ENCODE measurements at places on chromosomes 4 and X. TPM values are rescaled to one million over a fixed set of nuclear protein-coding genes. Genes with fewer than 3 reads are reported as not detected.

DNA sequence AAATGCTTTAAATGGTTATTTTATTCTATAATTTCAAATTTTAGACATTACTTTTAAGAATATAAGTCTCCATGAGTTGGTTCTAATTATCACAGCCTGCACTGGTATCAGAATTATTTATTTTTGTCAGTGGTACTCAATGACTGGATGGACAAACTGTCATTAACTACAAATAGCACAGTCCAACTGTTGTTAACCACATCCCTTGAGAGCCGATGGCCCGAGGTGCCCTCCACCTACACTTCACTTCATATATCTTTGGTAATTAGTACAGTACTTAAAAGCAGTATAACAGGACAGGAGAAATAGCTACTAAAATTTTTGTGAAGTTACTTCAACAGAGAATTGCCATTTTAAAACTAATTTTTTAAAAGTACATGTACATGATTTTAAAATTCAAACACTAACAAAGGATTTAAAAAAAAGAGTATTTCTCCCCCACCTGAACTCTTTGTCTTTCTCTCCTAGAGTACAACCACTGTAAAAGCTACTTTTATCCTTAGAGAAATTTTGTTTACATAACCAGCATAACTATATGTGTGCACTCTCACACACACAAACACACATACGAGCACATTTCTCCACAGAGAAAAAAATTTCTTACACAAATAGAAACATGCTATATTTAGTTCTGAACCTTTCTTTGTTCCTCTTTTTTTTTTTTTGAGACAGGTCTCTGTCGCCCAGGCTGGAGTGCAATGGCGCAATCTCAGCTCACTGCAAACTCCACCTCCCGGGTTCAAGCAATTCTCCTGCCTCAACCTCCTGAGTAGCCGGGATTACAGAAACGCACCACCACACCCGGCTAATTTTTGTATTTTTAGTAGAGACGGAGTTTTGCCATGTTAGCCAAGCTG is 6.5 kb downstream of the TIFA start:
- no peaks in the 10 kb centered on the region for H3K27me3 ChIP-seq
- no peak overlapping the region for H3K4me3 ChIP-seq
- H3K36me3 ChIP-seq = peaks cover 9% of the 10 kb centered on the region
- H3K27ac ChIP-seq = no peak overlapping the region
- H3K4me1 ChIP-seq = peaks cover 12% of the 10 kb centered on the region

GRCh38 chrX:45184211-45184610 is 16.5 kb downstream of the DIPK2B start:
- H3K27ac ChIP-seq = no peak overlapping the region
- H3K27me3 ChIP-seq = no peaks in the 10 kb centered on the region
- H3K4me3 ChIP-seq = no peak overlapping the region
- DNase-seq = no peak
- no peaks in the 10 kb centered on the region for H3K36me3 ChIP-seq

GRCh38 chrX:69238114-69238886 is 73.0 kb upstream of the PJA1 start:
- DNase-seq = no peak
- H3K36me3 ChIP-seq = no peaks in the 10 kb centered on the region
- H3K27me3 ChIP-seq = peaks cover 3% of the 10 kb centered on the region
- no peaks in the 10 kb centered on the region for H3K4me1 ChIP-seq
- no peak overlapping the region for H3K4me3 ChIP-seq

- DNase-seq = no peak
- peaks cover 3% of the 10 kb centered on the region for H3K36me3 ChIP-seq
- no peak overlapping the region for H3K4me3 ChIP-seq
- no peak overlapping the region for H3K27ac ChIP-seq
- peaks cover 20% of the 10 kb centered on the region for H3K4me1 ChIP-seq
Observed at GRCh38 chr4:71446479-71447081, 107.8 kb downstream of the SLC4A4 start.

DNA sequence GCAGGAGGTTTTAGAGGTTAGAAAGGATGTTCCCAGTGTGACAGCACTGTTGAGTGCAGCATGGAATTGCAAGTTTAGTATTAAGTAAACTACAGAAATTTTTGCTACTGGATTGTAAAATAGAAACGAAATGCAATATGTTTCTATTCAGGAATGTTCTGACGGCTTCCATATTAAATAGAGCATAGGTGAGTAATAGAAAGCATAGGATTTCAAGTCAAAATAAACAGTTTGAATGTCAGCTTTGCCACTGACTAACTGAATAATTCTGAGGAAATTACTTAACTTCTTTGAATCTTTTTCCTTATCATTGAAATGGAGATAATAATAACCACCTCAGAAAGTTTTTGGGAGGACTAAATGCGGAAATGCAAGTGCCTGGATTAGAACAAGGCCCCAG is 331.9 kb upstream of the GK2 start:
- H3K36me3 ChIP-seq = no peaks in the 10 kb centered on the region
- H3K4me3 ChIP-seq = no peak overlapping the region
- H3K27me3 ChIP-seq = peaks cover 27% of the 10 kb centered on the region
- H3K27ac ChIP-seq = no peak overlapping the region

DNA sequence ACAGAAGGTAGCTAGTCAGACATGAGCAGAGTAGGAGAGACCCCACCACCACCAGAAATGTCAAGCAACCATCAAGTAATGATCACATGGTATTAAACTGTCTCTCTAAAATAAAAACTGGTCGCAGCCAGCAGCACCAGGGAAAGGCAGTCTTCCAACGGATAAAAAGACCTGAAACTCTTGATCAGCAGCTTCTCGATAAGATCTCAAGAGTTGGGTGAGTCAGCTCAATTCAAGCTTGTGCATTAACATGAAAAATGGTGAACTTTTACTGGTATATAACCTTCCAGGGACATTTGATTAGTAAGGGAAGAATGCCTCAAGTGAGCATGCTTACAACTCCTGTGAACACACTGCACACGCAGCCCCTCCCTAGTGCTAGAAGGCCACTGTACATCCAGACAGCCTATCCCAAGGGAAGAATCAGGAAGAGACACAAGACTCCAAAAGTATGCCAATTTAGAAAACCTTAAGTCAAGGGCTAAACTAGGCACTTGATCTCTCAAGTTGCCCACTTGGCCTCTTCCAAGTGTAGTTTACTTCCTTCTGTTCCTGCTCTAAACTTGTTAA is 270.0 kb upstream of the GNPDA2 start:
- no peak overlapping the region for H3K4me3 ChIP-seq
- H3K4me1 ChIP-seq = no peaks in the 10 kb centered on the region
- H3K27ac ChIP-seq = no peak overlapping the region
- H3K36me3 ChIP-seq = no peaks in the 10 kb centered on the region
- DNase-seq = no peak
- H3K27me3 ChIP-seq = peaks cover 3% of the 10 kb centered on the region

GRCh38 chr4:113094331-113094730 is 44.9 kb downstream of the ANK2 start:
- no peak overlapping the region for H3K27ac ChIP-seq
- H3K4me1 ChIP-seq = no peaks in the 10 kb centered on the region
- H3K4me3 ChIP-seq = no peak overlapping the region
- no peak for DNase-seq

GRCh38 chr4:26264109-26264508 is 56.7 kb upstream of the RBPJ start:
- peaks cover 6% of the 10 kb centered on the region for H3K4me1 ChIP-seq
- no peak overlapping the region for H3K4me3 ChIP-seq

GRCh38 chrX:150329868-150330267 is 33.2 kb upstream of the MAMLD1 start:
- H3K4me3 ChIP-seq = no peak overlapping the region
- H3K27me3 ChIP-seq = no peaks in the 10 kb centered on the region
- H3K36me3 ChIP-seq = no peaks in the 10 kb centered on the region
- H3K27ac ChIP-seq = no peak overlapping the region
- no peak for DNase-seq

GRCh38 chr4:24475756-24476155 is 108.6 kb downstream of the DHX15 start:
- DNase-seq = no peak
- H3K27ac ChIP-seq = no peak overlapping the region

DNA sequence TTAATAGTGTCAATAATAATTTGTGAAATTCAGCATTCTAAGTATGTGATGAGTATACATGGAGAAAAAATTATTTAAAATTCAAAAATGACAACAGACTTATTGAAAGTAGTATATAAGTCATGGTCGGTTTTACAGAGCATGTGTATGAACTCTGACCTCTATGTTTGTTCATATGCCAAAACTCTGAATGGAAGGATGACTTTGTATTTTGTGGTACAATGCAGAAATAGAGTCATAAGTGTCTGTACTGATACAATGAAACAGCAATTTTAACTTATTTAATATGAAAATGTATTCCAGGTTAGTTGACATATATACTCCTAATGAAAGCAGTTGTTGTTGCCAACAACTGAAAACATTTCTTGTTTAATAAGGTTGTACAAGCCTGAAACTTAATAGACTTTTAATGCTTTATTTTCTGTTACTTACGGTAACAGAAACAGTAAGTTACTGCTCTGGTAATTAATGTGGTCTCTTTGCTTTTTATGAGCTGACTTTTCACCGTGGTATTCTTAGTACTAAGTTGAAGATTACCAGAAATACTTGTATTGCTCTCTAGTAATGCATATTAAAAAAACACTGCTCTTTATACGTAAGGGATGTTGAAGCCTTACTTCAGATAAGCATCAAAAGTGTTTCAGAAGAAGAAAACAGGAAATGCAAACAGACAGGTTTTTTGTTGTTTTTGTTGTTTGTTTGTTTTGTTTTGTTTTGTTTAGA is 1.9 kb downstream of the UBE2K start:
- no peaks in the 10 kb centered on the region for H3K27me3 ChIP-seq
- no peaks in the 10 kb centered on the region for H3K36me3 ChIP-seq
- H3K4me3 ChIP-seq = peak overlapping the region; percentile 100

Gene DGAT2L6
- total RNA-seq = not detected
